ENCODE measurements at places on chromosomes 4 and X. TPM values are rescaled to one million over a fixed set of nuclear protein-coding genes. Genes with fewer than 3 reads are reported as not detected.
A peak's percentile ranks its signal among the peaks of the same experiment; 100 is the strongest.

DNA sequence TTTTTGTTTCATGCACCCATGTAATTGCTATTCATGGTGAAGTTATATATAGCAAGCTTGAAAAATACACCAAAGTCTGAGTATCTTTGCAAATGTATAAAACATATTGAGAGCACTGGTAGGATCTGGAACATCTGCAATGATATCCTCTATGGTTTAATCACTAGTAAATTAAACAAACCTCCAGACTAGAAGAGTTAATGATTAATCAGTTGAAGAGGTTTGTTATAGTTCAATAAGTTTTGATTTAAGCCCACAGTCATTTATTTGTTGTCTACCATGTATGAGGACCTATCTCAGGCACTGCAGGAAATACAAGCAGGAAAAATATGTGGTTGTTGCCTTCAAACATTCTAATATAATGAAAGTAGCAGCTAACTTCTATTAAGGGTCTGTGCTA lies 16.5 kb downstream of the CYBB start:
- no peaks in the 10 kb centered on the region for H3K36me3 ChIP-seq
- no peak overlapping the region for H3K27ac ChIP-seq
- DNase-seq: no peak
- peaks cover 6% of the 10 kb centered on the region for H3K4me1 ChIP-seq

DNA sequence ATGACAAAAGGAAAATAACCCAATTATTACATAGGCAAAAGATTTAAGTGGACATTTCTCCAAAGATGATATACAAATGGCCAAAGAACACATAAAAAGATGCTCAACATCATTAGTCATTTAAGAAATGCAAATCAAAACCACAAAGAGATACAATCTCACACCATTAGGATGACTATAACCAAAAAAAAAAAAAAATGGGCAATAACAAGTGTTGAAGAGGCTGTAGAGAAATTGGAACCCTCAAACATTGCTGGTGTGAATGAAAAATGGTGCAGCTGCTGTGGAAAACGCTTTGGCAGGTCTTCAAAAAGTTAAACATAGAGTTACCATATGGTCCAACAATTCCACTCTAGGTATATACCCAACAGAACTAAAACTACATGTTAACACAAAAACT lies 5.6 kb upstream of the PRDX4 start:
- no peak overlapping the region for H3K4me3 ChIP-seq
- H3K36me3 ChIP-seq: no peaks in the 10 kb centered on the region
- DNase-seq: no peak
- H3K27me3 ChIP-seq: no peaks in the 10 kb centered on the region
- H3K27ac ChIP-seq: no peak overlapping the region

GRCh38 chr4:14087459-14087858 lies 459.9 kb upstream of the BOD1L1 start:
- H3K27ac ChIP-seq: no peak overlapping the region
- H3K36me3 ChIP-seq: no peaks in the 10 kb centered on the region
- H3K27me3 ChIP-seq: no peaks in the 10 kb centered on the region

GRCh38 chrX:50003467-50003866 lies 81.1 kb downstream of the CLCN5 start:
- DNase-seq: no peak
- no peaks in the 10 kb centered on the region for H3K4me1 ChIP-seq
- no peaks in the 10 kb centered on the region for H3K36me3 ChIP-seq
- no peak overlapping the region for H3K27ac ChIP-seq

GRCh38 chr4:153114771-153115321 lies 89.4 kb upstream of the TRIM2 start:
- peak; percentile 69 for DNase-seq
- H3K27me3 ChIP-seq: no peaks in the 10 kb centered on the region
- H3K36me3 ChIP-seq: no peaks in the 10 kb centered on the region
- H3K4me1 ChIP-seq: peaks cover 66% of the 10 kb centered on the region

DNA sequence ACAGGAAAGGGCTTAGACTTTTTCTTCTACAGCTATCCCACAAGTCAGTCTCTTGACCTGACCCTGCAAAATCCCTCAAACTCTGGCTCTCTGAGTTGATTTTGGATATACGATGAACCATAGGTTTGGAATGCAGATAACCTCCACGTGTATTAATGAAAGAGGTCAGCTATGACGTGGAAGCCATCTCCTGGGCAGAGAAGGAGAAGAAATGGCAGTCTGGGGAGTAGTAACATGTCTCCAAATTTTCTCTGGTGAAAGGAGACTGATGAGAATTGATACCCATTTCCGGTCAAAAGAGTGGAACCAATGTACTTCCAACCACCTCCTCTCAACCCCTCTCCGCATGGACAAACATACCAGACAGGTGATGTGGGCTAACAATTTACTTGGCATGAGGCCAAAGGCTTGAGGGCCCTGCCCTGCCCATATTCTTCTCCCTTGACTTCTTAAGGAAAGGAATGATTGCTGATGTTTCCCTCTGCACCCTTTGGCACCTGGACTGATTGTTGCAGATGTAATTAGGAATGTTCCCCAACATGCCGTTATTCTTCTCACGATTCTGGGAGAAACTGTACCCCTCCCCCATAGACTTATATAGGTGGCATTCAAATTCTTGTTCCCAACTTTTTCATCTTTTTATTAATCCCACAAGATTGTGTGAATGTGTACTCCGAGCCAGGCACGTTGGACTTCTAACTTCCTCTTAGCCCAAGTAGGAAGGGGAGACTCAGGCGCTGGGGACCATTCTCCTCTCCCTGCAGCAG lies 580 bp upstream of the PLS3 start:
- no peak for DNase-seq
- no peaks in the 10 kb centered on the region for H3K36me3 ChIP-seq

DNA sequence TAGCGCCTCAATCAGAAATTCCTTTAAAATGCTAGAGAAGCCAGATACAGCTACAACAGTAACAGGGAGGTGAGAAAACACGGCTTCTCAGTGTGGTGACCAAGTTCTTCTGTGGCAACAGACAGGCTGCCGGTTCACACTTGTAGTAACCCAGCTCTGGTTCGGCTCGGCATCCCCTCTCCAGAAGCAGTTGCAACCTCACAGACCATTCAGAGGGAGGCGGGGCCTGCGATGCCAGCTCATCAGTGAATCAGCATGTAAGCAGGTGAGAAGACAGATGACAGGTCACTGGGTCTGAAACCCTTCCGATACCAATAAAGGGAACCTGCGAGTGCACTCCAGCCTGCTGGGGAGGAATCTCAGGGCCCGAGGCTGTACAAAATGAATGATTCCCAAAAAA lies 251.0 kb downstream of the KCNIP4 start:
- no peaks in the 10 kb centered on the region for H3K36me3 ChIP-seq
- no peaks in the 10 kb centered on the region for H3K4me1 ChIP-seq
- no peaks in the 10 kb centered on the region for H3K27me3 ChIP-seq
- no peak overlapping the region for H3K27ac ChIP-seq

GRCh38 chr4:100644150-100644549 lies 126.3 kb upstream of the EMCN start:
- no peaks in the 10 kb centered on the region for H3K4me1 ChIP-seq
- no peaks in the 10 kb centered on the region for H3K27me3 ChIP-seq
- no peak overlapping the region for H3K4me3 ChIP-seq
- H3K36me3 ChIP-seq: no peaks in the 10 kb centered on the region
- no peak overlapping the region for H3K27ac ChIP-seq
- DNase-seq: no peak

The NDP gene
- not detected for total RNA-seq

The SYP gene
- 0.17 TPM for total RNA-seq

The PFKFB1 gene
- total RNA-seq: 0.31 TPM

The IGFBP7 gene
- 0.45 TPM for total RNA-seq

The SPANXA2 gene
- total RNA-seq: not detected

The GPR82 gene
- total RNA-seq: not detected

Measured in CD4-positive, alpha-beta T cell (primary cell).